ENCODE measurements at places on chromosomes 1 and 21.

GRCh38 chr1:25112400-25112799 lies 119.9 kb downstream of the SYF2 start:
- no peak for DNase-seq

DNA sequence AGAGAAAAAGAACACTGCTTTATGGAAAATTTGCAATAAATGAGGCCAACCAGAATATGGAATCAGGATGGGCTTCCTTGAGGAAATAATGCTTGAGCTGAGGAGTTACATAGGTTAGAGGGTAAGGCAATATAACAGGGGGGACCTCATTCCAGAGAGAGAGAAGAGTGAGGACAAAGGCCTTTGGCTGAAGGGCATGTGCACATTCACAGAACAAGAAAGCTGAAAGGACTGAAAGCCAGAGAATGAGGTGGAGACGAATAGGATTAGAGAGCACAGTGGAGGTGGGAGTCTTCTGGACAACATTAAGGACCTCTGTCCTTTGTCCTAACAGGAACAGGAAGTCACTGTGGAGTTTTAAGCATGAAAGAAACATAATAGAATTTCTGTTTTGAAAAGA lies 60.7 kb upstream of the MROH9 start:
- no peak for DNase-seq

DNA sequence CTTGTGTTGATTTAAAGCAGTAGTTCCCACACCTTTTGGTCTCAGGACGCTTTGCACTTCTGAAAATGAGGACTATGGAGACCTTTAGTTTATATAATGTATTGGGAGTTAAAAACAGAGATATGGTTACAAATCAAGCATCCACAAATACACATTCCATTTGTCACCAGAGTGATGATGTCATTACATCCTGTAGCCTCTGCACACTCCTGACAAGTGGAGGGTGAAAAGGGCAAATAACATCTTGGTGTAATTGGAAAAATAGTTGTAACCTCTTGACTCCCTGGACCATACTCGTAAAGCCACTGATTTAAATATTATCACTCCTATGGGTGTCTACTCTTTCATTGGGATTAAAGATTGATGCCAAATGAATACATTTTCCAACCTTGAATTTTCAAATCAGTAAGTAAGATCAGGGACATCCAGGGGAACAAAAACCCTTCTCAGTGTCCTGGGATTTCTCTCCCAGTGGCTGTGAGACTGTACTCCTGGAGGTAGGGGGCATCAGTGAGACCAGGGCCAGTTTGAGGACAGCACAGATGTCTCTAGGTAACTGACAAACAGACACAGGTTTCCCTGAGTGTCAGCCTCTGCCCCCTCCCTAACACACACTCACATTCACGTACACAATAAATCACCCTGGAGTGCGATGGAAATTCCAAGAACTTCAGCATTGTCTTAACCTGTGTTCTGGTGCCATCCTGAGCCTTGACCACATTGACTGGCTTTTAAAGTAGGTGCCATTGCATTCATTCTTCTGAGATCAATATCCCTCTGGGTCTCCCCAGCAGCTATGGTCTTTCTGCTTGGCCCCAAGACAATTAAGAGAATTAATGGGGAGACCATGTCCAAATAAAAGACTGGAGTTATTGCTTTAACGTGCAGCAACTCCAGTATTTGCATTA lies 63.0 kb downstream of the NR5A2 start:
- DNase-seq = no peak

GRCh38 chr1:160157174-160157573 lies 5.8 kb downstream of the ATP1A4 start:
- DNase-seq = no peak

DNA sequence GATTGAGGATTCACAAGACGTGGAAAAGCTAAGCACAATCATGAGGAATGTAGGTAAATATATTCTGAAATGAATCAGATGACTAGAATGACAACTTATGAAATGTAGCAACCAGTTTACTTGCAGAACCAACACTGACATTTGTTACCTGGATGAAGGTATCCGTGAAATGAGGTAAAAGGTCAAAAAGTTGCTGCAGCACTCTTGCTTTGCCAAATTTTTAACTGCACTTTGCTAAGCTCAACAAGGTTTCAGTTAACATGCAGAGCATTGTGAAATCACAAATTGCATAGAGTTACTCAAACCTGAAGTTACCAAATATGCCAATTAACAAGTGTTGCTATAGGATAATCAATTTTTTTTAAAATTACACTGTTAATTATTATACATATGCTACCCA lies 1280.1 kb downstream of the KCNT2 start:
- no peak for DNase-seq

- no peak for DNase-seq
Measured at GRCh38 chr1:43402089-43402865, 12.6 kb downstream of the SZT2 start.

DNA sequence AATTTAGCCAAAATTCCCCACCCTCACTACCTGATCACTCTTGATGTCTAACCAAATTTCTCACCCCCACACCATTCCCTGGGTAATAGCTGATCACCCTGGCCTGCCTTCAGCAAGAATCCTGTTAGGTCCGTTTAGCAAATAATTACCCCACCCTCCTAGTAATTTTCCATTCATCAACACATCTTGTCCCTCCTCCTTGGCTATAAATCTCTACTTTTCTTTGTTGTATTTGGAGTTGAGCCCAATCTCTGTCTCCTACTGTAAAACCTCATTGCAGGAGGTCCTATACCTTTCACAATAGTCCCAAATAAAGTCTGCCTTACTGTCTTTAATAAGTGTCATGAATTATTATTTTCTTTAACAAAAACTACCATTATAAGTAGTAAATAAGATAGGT lies 6.9 kb upstream of the PRKAA2 start:
- no peak for DNase-seq

DNA sequence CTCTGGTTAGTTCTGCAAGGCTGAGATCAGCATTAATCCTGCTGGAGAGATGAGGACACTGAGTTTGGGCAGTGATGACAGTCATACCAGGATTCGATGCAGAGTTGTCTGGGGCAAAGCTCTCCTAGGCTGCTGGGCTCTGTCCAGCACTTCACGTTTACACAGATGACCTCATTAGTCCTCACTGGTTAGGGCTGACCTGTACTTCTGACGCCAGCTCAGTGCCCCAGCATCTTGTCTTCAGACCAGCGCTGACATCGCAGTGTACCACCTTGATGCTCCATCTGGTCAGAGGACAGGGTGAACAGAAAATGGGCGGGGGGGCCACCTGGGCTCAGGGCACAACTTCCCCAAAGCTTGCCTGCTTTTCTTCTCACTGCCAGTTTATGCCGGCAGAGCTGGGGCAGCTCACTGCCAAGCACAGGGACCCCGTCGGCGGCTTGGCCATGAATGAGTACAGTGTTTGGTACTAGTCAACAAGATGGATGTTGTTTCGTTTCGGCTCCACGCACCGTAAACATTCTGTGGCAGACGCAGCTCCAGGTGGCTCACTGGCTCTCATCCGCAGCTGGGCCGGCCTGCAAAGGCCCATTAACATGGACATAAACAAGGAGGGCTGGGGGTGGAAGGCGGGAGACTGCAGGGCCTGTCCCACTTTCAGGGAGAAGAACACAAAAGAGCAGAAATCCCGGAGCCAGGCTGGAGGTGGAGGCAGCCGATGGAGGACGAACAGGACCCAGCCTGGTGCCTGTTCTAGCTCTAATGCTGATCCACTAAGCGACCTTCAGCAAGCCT lies 118.7 kb downstream of the GLIS1 start:
- DNase-seq = no peak

DNA sequence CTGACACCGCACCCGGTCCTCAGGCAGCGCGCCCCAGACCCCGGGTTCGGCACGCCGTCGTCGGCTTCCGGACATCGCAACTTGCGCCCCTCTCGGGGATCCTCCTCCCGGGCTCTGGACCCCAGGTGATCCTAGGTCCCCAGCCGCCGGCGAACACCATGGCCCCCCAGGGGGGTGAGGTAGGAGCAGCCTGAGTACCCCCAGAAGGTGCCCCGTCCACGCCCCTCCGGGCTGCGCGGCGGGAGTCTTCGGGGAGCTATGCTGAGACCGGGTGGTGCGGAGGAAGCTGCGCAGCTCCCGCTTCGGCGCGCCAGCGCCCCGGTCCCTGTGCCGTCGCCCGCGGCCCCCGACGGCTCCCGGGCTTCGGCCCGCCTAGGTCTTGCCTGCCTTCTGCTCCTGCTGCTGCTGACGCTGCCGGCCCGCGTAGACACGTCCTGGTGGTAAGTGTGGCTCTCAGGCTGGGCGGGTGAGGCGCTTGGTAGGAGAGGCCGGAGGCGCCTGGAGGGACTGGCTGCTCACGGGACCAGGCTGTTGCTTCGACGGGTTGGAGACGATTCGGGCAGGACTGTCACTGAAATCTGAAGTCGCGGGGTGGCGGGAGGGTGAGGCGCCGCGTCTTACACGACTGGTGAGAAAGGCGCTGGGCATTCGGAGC lies 367 bp downstream of the WNT2B start:
- DNase-seq = no peak

DNA sequence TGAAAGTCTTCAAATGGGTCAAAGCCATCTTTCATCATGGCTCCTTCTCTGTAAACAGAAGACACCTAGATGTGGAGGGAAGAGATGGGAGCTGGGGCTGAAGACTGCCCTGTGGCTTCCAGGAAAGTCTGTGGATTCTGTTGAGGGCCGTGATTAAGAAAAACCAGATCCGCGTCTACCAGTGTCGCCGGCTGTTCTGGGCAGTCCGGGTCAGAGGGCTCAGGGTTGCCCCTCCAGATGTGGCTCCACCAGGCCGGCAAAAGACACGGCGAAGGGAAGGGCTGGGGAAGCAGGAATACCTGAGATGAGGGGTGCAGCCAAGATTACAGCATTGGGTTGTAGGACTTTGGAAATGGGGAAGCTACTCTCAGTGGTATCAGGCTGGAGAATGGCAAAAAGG lies 162.6 kb downstream of the RHOU start:
- no peak for DNase-seq

- no peak for DNase-seq
Measured at GRCh38 chr1:1165900-1166421, 7.7 kb upstream of the TTLL10 start.

DNA sequence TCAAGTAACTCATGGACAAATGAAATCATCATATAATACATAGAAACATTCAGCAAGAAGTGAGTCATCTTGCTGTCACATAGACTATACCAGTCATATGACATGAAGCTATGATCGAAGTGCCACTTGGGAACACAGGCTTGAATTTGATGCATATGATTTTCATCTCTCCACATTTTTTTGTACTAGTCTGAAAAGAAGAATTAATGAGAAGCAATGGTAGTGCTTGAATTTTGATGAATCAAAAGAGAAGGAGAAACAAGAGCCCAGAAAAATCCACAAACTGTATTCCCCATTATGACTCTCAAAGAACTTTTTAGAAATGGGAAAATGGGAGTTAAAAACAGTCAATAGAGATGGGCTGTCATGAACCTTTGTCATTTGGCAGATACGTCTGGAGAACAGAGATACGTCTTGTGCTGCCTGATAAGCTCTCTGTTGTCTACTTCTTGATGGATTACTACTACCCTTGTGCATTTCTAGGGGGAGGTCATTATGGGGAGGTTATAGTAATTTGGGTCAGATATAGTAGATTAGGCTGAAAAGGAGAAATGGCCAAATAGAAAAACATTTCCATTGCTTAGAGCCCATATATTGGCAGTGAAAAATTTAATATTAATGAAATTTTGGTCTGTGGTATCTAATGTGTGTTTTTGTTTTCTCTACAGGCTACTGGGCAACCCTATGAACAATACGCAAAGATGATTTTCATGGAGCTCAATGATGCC lies 8.0 kb upstream of the LEPR start:
- peak; percentile 8 for DNase-seq

- no peak for DNase-seq
Measured at GRCh38 chr21:29943885-29944284, 4.1 kb upstream of the GRIK1 start.

- DNase-seq = peak; percentile 40
Measured at GRCh38 chr1:87826681-87827251, 498.1 kb downstream of the LMO4 start.

DNA sequence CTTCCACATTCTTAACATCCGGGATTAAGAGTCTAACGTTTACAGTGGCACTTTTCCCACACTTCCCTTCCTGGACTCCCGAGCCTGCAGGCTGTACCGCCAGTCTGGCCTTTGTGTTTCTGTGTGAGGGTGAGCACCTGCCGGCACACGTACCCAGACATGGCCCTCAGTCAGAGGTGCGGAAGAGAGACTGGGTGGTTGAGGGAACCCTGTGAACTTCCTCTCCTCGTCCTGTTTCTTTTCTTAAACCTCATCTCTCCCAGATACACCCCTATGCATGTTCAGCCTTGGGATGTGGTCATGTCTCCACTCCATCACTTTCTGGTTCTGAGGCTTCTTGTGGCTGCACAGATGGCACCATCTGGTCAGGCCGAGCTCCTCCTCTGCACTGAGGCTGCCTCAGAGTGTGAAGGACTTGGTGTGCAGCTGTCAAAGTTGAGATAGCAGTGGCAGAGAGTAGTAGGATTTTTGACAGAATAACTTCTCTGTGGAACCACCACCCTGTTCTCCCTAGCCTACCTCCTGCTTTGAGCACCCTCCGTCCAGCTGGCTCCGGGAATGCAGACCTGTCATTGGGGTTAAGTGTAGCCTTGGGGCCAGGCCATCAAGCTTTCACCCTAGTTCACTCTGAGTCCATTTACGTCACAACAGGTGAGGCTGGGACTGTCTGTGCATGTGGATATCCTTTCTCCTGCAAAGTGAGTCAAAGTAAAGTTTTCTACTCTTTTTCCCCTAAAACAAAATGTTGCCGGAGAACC lies 31.4 kb downstream of the VASH2 start:
- DNase-seq = no peak

DNA sequence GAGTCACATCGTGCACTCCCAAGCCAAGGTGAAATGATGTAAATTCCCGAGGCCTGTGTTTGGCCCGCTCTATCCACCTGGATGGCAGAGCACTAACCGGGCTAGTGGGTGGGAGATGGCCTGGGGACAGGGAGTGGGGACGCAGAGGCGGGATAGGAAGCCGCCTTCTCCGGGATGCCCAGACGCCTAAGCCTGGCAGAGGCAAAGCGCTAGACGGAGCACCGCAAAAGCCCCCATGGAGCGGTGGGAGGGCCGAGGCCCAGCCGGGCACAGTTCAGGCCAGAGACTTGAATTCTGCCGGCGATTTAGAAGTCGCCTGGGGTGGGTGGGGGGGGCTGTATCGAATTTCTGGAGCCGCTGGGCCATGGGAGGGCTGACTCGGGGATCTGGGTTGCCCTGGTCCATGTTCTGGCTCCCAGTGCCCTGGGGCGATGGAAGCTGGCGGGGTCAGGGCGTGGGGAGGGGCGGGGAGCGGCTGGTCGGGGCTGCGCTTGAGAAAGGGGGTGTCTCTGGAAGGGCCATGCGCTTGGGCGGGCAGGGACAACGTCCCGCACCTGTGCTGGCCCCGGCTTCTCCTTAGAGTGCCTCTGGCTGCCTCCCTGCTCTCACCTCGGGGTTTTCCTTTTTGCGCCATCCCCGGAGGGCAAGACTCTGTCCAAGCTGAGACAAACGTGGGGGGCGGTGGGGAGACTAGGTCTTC lies 28.0 kb downstream of the KIAA2013 start:
- no peak for DNase-seq
